ENCODE measurements at places on chromosomes 3 and 15.

DNA sequence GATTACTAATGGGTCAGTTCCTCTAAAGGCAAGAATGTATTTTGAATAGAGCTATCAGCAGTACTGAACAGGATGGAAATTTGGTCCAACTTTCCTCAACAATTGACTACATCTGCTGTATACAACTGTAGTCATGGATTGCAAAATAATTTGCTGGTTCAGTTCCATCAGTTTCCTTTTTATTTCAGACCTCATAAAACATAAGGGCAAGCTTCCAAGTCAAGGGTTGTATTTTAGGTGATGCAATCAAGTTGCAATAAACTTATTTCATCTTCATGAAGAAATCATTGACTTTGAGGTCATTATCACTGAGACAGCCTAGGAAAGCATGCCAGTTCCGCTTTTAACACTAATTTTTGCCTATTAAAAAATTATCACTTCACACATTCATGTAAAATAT is 90.4 kb upstream of the TSEN2 start:
- no peak for DNase-seq

DNA sequence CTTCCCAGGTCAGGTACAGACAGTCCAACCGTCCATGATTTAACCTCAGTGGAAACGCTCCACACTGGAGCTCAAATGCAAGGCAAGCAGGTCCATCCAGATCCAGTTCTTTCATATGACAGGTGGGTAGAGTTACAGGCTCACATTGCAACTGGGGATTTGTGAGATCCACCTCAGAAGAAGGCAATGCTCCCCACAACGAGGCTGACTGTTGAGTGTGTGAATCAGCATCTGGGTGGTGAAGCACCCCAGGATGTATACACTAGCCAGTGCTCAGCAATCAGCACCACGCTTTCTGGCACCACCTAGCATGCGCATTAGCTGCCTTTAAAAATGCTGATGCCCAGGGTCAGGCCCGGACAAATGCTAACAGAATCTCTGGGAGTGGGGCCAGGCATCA is 343.5 kb upstream of the ICE2 start:
- DNase-seq, result peak; percentile 51

- no peak for DNase-seq
Observed at GRCh38 chr3:141414800-141415462, 46.6 kb downstream of the ZBTB38 start.

DNA sequence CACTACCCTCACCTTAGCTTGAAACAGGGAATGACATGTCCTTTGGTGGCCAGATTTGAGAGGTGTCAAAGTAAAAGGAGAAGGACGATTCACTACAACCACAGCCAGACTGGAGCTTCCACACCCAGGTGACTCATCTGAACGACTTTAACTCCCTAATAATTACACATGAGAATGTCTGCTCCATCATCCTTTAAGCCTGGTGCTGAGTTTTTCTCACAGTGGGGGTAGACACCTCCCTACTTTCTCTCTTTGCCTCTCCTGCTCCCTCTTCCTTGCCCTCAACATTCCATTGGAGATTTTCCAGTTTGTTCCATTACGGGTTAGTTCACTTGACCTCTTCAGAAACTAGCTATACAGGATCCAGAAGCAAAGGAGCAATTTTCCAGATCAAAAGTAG is 154.3 kb upstream of the BHLHE40 start:
- no peak for DNase-seq

GRCh38 chr3:29186982-29187725 is 93.7 kb upstream of the RBMS3 start:
- DNase-seq, result no peak

- DNase-seq, result no peak
Observed at GRCh38 chr3:52524752-52525679, 8.6 kb downstream of the NT5DC2 start.

GRCh38 chr3:138114988-138115971 is at the start of gene DZIP1L:
TSS of gene DZIP1L (minus strand) at chr3:138115608. CDS start at chr3:138103971, 11,637 bp downstream.
- peak; percentile 12 for DNase-seq

DNA sequence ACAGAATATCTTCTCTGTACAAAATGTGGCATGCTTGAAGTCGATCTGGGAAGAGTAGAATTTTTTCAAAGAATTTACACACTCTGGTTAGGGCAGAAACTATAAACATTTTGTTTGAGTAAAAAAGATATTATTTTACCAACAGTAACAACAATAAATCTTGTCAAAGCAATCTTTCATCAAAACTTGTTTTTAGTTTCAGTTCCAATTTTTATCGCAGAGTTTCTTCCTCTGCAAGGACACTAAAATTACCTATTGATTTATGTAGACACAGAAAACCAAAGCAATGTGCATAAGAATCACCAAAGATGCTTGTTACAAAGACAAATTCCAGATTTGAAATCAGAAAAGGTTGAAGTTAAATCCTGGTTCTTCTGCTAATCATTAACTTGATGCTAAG is 61.9 kb downstream of the CGGBP1 start:
- no peak for DNase-seq

- no peak for DNase-seq
Observed at GRCh38 chr3:188440340-188440972, 286.5 kb downstream of the LPP start.

GRCh38 chr3:156033428-156033827 is 87.0 kb upstream of the KCNAB1 start:
- no peak for DNase-seq

- DNase-seq, result no peak
Observed at GRCh38 chr15:46088486-46089445, 453.9 kb downstream of the SQOR start.

DNA sequence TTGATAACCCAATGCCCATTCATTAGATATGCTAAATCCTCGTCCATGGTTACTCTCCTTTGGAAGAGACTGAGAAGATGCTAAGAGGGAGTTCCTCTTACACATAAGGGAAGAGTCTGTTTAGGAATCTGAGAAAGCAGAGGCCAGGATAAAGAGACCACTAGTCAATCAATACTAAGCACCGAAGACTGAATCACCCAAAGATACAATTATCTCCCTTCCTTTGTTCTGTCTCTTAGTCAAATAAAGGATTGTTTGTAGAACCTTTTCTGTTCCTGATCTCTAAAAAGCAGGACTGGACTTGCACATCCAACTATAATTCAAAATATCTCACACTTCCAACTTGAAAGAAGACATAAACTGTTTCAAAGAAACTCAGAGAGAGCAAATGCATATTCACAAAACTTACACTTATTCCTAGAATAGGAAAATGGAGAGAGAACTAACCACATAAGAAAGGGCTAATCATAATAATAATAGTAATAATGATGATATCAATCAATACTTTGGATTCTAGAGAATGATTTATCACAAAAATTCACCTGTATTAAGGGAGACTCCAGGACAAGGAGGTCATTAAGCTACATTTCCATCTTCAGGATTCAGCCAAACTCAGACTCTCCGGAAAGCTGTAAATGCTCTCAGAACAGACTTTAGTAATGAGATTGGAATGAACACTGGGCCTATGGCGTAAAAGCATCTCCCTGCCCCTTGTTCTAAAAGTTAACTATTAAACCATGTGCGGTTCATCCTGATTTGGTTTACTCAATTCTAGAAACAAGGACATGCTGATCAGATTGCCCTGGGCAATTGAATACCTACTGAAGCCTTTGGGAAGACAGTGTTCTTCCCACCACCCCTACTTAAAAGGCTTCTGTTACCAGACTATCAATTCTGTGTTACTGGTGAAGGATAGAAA is 401.5 kb downstream of the ZBTB20 start:
- DNase-seq, result peak; percentile 2

GRCh38 chr3:189635339-189635738 is 4.2 kb downstream of the TP63 start:
- no peak for DNase-seq

DNA sequence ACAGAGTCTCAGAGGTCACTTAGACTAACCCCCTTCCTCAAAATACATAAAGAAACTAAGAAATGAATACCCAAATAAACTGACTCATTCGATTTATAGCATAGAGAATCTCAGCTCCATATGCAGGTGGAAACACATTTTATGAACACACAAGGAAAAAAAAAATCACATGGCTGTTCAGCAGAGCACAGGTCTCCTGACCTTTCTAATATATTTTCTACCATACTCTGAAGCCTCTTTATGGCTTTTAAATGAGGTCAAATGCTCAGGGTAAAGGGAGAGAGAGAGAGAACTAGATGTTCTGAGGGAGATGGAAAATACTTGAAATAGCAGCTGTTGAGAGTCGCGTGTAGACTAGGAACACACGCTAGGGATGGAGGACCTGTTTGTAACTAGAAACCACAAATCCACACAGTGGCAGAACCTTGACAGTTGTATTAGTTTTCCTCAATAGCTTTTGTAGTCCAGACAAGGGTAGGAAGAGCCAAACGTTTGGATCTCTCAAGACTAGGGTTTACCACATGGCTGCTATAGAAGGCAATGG is 165.3 kb downstream of the FMN1 start:
- no peak for DNase-seq

DNA sequence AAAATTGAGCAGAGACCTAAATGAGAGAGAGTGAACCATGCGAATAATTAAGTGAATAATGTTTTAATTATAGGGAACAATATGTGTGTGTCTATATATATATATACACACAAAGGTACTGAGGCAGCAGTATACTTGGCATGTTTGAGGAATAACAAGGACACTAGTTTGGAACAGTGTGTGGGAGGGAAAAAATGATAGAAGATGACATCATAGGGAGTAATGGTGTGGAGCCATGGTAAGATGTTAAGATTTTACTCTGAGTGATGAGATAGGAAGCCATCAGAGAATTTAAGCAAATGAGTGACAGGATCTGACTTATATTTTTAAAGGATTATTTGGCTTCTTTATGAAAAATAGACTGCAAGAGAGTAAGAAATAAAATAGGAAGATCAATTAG is 29.1 kb downstream of the DTWD1 start:
- no peak for DNase-seq

- peak; percentile 46 for DNase-seq
Observed at GRCh38 chr15:90845201-90845949, 23.0 kb upstream of the FURIN start.

GRCh38 chr3:156395961-156396710 is 158.8 kb downstream of the SSR3 start:
- no peak for DNase-seq

DNA sequence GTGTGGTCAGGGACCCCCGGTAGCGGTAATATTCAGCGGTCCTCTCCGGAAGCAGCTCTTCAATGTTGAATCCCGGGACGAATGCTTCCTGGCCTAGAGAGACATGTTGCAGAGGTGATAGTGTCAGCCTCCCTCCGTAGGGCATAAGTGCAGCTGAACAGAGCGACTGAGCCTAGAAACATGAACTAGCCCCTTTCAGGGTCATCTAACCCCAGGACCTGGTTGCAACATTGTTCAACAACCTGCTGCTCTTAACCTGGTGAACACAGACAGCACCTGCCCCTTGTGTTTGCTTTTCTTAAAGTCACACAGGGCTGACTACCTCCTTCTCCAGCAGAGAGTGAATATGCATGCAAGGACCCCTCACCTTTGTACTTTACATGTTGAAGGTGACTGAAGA is 41.3 kb downstream of the CA12 start:
- DNase-seq, result no peak

GRCh38 chr15:94370936-94371285 is 139.6 kb downstream of the MCTP2 start:
- DNase-seq, result no peak

- no peak for DNase-seq
Observed at GRCh38 chr3:61890167-61890566, 328.8 kb downstream of the PTPRG start.

- DNase-seq, result no peak
Observed at GRCh38 chr3:183823963-183824362, 1.4 kb downstream of the MAP6D1 start.

DNA sequence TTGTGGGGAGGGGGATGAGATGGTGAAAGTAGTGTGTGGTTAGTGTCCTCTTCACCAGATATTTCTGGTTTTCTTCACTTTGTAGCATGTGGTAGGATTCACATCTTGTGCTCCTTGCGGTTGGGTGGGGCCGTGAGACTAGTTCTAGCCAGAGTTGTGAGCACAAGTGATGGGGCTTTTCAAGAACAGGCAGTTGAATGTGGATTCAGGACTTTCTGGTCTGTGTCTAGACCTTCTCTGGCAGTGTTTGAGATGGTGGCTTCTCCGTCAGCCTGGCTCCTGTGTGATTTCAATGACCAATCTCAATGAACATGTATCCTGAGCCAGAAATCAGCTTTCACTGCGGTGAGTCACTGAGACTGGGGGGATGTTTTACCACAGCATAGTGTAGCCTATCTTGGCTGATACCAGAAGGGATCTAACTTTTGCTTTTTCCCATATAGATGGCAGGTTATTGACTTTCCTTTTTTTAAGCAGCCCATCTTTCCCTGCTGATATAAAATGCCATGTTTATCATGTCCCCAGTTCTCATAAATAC is 82.6 kb downstream of the RPLP1 start:
- DNase-seq, result no peak

GRCh38 chr15:77577366-77577950 is 55.3 kb downstream of the LINGO1 start:
- no peak for DNase-seq

All from gastrocnemius medialis (tissue), 4 donors.